ENCODE measurements at places on chromosomes 1 and 21.

DNA sequence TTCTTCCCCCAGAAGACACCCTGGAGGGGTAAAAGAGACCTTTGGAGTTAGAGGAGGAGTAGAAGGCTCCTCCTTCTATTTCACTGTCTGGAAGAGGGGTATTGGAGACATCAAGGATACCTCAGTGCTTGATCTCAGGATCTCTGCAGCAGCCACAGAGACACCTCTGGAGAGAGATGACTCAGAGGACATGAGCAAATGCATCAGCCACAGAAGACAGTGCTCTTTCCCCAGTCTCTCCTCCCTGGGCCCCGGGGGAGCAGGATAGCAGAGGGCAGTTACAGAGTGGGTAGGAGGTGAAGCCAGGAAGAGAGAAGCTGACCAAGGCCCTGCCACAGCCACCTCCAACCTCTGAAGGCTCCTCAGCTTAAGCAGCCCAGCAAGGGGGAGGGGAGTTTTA, 15.3 kb upstream of the TEDDM1 start:
- no peak for DNase-seq

DNA sequence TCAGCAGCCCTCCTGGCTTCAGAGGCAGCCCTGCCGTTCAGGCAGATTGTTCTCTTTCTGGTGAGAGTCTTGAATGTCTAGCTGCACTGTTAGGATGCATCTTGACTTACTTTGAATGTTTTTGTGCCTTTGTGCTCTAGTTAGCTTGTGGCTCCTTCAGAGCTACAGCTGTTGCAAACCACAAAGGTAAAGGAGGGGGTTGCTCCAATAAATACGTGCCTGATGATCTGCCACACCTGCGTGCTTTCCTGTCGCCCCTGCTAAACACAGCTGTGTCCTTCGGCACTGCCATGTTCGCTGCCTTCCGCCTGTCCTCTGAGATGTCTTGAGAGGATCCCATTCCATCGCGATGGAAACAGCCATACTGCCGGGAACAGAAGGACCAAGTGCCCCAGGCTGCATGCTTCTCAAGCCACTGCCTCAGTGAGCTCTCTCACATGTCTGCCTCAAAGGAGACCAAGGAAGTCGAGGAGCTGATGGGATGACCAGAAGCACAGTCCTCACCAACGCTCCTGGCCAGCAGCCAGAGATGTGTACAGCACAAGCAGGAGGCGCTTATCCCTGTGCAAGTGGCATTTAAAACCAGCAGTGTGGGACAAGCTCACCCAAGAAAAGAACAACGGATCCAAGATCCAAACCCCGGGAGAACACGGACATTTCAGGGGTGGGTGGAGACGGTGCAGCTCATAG, 12.0 kb upstream of the SMIM12 start:
- no peak for DNase-seq

GRCh38 chr1:191582169-191582568, 576.1 kb upstream of the RGS18 start:
- peak; percentile 53 for DNase-seq

- peak; percentile 22 for DNase-seq
These were observed 102.1 kb downstream of the RUNX1 start for GRCh38 chr21:34946916-34947534.

- DNase-seq = no peak
These were observed 339.9 kb downstream of the NTNG1 start for GRCh38 chr1:107480548-107481415.

GRCh38 chr1:81021134-81021533, 779.6 kb upstream of the ADGRL2 start:
- DNase-seq = no peak

DNA sequence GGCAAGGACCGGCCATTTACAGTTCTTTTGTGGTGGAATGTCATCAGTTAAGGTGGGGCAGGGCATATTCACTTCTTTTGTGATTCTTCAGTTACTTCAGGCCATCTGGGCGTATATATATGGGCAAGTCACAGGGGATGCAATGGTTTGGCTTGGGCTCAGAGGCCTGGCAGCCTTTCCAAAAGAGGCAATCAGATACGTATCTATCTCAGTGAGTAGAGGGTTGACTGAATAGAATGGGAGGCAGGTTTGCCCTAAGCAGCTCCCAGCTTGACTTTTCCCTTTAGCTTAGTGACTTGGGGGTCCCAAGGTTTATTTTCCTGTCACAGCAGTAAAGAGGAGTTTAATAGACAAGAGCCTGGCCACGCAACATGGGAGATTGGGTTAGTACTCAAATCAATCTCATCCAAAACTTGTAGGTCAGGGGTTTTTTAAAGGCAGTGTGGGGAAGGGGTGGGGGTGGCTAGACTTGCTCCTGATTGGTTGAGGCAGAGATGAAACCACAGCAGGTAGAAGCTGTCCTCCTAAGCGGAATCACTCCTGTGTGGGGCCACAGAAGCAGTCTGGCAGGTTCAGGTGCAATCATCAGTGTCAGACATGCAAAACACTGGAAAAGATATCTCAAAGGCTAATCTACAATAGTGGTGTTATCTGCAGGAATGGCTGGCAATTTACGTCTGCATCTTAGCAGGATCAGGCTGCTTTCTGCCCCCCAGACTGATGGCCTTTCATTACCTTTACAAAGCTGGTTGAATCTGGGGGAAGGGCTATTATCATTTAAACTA, 112.9 kb downstream of the TLR5 start:
- no peak for DNase-seq

DNA sequence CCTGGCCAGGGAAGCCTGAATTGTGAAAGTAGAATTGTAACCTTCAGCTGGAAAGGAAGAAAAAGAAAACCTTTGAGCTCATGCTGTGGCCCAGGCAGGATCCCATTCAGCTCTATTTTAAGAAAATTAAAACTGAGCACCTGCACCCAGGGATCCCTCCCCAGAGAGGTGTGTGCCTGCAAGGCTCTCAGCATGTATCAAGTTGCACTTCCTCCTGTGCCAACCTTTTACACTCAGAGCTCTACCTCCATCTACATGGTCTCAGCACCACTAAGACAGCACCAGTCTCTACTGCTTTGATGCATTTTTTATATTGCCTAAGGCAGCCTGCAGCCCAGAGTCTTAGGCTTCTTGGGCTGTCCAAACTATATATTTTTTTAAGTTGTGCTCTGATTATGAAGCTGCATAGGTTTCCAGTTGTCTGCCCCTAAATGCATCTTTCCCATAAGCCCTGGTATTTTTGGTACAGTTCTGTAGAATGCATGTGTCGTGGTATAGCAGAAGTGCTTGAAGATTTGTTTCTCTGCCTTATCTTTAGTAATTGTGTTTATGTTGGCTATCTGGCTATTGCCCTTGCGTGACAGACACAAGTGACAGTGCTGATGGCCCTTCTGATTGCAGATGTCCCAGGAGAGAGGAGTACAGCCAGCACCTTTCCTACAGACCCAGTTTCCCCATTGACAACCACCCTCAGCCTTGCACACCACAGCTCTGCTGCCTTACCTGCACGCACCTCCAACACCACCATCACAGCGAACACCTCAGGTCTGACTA, 63.1 kb downstream of the PTPRC start:
- no peak for DNase-seq
